ENCODE measurements at places on chromosomes 7 and 10.

DNA sequence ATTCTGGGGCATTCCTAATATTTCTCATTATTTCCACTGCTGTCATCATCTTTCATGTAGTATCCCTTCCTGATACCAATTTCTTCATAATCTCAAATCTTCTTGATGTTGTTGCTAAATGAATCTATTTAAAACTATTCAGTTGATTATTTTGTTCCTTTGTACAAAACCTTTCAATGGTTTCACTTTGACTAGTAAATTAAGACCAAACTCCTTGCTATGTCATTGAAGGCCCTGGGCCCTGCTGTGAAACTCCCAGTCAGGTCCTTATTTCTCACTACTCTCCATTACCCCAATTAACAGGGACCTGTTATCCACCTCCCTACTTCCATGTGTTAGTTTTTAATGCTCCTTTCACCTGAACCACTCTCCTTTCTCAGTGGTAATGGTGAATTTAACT lies 97.0 kb downstream of the CTTNBP2 start:
- no peaks in the 10 kb centered on the region for H3K4me1 ChIP-seq
- no peaks in the 10 kb centered on the region for H3K36me3 ChIP-seq
- H3K4me3 ChIP-seq, result no peak overlapping the region
- H3K27ac ChIP-seq, result no peak overlapping the region
- DNase-seq, result no peak

DNA sequence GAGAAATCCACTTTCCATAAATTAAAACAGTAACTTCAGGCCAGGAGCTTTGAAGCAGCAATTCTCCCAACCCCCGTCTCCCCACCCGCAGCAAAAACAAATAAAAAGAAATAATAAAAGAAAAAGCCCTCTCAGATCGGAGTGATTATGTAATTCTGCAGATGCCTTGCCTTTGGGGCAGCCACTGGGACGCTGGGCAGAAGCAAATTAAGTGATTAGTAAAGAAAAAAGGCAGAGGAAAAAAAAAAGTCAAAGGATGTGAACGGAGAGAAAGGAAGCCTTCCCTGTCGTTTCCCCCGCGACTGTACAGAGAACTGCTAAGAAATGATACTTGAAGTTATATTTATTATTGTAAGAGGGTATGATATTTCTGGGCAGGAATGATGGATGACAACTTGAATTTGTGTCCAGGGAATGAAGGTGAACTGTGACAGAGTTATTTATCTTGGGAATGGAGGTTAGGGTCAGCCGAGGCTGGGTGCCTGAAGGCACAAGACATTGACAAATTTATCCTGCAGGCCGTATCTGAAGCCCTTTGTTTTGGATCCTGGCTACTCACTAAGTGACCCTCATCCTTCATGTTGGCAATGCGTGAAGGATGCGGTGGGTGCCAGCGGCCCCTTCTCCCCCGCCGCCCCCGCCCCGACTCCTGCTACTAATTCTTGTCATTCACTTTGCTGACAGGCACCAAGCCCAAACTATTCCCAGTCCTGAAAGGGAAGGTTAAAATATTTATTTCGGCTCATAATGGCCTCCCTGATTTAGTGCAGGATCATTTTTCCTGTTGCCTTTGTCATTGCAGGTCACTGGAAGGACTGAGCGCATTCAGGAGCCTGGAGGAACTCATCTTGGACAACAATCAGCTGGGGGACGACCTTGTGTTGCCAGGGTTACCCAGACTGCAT lies 604.0 kb downstream of the LRMDA start:
- DNase-seq, result no peak
- no peak overlapping the region for H3K27ac ChIP-seq
- H3K4me1 ChIP-seq, result peaks cover 8% of the 10 kb centered on the region
- H3K27me3 ChIP-seq, result no peaks in the 10 kb centered on the region
- no peaks in the 10 kb centered on the region for H3K36me3 ChIP-seq

DNA sequence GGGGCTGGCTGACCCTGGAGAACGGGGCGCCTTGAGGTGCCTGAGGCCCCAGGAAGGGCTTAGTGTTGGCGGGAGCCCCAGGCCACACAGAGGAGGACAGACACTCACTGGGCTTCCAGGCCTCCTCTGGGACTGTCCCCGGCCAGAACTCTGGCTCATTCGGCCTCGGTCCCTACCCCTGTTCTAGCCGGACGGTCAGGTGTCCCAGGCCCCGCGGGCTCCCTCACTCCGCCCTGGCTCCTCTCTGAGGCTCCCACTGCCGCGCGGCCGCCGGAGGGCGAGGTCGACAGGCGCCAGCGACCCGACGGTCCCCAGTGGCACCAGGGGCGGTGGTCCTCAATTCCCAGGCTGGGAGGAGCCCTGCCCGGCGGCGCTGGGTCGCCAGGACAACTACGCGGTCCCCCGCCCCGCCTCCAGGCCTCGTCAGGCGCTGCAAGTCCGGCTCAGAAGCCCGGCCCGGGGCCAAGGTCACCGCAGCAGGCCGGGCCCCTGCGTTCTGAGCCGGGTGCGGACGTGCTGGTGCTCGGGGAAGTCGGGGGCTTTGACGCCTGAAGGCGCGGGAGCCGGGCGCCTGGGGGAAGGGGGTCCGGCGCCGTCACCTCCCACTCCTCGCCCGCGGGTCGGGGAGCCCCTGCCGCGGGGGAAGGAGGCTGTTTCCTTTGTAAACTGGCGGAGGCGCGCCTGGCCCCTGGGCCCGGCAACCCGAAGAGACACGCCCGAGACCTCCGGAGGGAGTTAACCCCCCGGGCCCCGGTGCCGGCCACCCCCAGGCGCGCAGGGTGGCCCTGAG lies 1.1 kb upstream of the PWWP2B start:
- H3K4me3 ChIP-seq, result peak overlapping the region; percentile 48
- DNase-seq, result no peak
- H3K4me1 ChIP-seq, result peaks cover 11% of the 10 kb centered on the region

GRCh38 chr10:24425151-24425550 lies 216.2 kb downstream of the KIAA1217 start:
- no peak overlapping the region for H3K4me3 ChIP-seq
- no peaks in the 10 kb centered on the region for H3K36me3 ChIP-seq
- DNase-seq, result no peak
- H3K27me3 ChIP-seq, result no peaks in the 10 kb centered on the region
- no peaks in the 10 kb centered on the region for H3K4me1 ChIP-seq
- no peak overlapping the region for H3K27ac ChIP-seq

DNA sequence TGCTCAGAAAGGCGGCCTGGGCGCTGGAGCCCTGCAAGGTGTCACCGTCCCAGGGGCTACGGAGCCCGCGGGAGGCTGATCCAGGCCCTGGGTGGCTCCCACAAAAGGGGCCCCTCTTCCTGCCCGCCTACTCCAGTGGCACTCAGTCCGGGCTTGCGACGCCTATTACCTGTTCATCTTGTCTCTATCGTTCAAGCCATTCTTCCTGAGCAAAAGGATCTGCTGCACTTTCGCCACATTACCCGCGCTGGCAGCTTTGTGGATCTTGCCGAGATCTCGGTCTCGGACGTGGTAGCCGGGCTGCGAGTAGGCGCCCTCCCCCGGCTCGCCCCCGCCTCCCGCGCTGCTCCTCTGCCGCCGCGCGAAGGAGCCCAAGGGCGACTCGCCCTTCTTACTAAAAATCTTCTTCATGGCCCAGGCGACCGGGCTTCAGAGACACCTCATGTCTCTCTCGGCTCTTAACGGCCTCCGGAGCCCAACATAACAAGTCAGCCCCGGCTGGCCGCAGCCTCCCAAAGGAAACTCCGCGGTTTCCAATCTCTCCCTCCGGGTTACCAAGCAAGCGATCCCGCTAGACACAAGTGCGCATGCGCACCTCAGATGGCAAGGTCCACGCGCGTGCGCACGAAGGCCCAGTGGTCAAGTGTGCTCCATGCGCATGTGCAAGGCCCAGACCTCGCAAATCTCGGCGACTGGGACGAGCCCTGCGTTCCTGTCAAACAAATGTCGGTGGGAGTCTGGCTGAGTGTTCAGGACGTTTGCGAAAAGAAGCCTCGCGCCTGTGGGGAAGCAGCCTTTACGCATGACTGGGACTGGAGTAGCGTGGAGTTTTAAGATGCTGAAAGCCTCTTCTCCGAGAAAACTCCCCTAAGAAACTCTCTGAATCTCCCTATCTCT lies at the start of gene ANKRD26:
Gene ANKRD26, minus strand, starts transcription at position 579 of the 897 bp plus-strand sequence. Its CDS starts 168 bp downstream, at position 411.
- DNase-seq, result peak; percentile 94
- peak within 1 kb of the TSS; percentile 84 for H3K27ac ChIP-seq
- peak within 1 kb of the TSS; percentile 69 for H3K4me3 ChIP-seq

- H3K4me1 ChIP-seq, result peaks cover 10% of the 10 kb centered on the region
- no peak for DNase-seq
- no peaks in the 10 kb centered on the region for H3K27me3 ChIP-seq
- H3K4me3 ChIP-seq, result peak overlapping the region; percentile 79
- no peaks in the 10 kb centered on the region for H3K36me3 ChIP-seq
- peak overlapping the region; percentile 96 for H3K27ac ChIP-seq
Observed at GRCh38 chr7:32941681-32942414, 15.4 kb upstream of the FKBP9 start.

DNA sequence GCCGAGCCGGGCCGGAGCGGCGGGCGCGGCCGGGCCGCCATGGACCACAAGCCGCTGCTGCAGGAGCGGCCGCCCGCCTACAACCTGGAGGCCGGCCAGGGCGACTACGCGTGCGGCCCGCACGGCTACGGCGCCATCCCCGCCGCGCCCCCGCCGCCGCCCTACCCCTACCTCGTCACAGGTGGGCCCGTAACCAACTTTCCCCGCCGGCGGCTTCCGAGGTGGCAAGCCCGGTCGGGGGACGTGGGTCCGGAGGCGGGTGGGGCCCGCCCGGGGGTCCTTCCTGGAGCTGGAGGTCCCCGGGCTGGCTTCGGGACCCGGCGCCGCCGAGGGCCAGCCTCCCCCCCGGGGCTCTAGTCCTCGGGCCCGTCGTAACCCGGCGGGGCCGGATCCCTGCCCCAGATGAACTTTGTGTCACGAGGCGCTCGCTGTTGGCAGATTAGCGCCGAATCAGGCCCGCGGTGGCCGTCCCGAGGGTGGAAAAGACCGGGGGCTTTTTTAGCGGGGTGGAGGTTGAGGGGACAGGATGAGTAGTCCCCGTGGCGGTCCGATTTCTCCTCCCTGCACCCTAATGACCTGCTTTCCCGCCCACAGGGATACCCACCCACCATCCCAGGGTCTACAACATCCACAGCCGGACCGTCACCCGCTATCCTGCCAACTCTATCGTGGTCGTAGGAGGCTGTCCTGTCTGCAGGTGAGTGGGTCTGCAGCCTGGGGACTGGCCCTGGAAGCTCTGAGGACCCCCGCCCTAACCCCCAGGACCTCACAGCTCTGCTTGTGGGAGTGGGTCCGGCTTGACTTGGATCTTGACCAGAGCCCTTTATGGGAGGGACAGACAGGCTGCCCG lies 496 bp downstream of the BRI3 start:
- no peaks in the 10 kb centered on the region for H3K36me3 ChIP-seq
- peak overlapping the region; percentile 83 for H3K4me3 ChIP-seq
- peaks cover 43% of the 10 kb centered on the region for H3K4me1 ChIP-seq
- peak overlapping the region; percentile 75 for H3K27ac ChIP-seq
- no peaks in the 10 kb centered on the region for H3K27me3 ChIP-seq

DNA sequence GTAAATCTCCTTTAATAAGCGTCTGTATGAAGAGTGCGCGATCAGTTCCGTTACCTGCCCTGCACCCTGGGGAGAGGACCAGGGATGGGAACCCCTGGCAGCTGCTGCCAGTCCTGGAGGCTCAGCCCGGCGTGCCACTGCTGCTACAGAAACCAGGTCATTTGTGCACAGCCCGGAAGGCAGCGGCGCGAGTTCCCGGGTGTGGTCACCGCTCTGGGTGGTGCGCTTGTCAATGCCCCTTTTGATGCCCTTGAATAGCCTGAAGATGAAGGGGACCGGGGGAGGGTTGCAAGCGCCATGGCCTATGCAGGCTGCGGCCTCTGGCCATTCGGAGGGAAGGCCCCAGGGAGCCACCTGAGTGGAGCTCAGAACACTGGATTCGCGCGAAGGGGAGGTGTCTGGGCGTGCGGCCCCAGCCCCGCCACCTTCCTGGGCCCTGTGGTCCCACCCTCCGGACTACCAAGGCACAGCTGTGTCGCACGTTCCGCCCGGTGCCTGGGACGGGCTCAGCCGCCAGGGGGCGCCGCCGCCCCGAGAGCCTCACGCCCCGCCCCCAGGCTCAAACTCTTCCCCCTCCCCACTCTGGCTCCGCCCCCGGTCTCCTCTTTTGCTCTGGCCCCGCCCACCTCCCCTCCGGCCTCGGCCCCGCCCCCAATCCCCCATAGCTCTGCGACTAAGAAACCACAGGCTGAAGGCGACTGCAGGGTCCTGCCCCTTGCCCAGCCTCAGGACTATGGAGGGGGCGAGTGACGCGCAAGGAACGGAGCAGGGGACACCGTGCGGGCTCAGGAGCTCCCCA lies 16.5 kb downstream of the AP5Z1 start:
- no peak overlapping the region for H3K4me3 ChIP-seq
- peak; percentile 26 for DNase-seq
- H3K27ac ChIP-seq, result no peak overlapping the region
- no peaks in the 10 kb centered on the region for H3K36me3 ChIP-seq
- peaks cover 14% of the 10 kb centered on the region for H3K4me1 ChIP-seq

GRCh38 chr7:19713676-19714075 lies 4.8 kb upstream of the POLR1F start:
- H3K4me1 ChIP-seq, result no peaks in the 10 kb centered on the region
- no peaks in the 10 kb centered on the region for H3K27me3 ChIP-seq
- no peaks in the 10 kb centered on the region for H3K36me3 ChIP-seq
- DNase-seq, result peak; percentile 51
- no peak overlapping the region for H3K27ac ChIP-seq
- no peak overlapping the region for H3K4me3 ChIP-seq

DNA sequence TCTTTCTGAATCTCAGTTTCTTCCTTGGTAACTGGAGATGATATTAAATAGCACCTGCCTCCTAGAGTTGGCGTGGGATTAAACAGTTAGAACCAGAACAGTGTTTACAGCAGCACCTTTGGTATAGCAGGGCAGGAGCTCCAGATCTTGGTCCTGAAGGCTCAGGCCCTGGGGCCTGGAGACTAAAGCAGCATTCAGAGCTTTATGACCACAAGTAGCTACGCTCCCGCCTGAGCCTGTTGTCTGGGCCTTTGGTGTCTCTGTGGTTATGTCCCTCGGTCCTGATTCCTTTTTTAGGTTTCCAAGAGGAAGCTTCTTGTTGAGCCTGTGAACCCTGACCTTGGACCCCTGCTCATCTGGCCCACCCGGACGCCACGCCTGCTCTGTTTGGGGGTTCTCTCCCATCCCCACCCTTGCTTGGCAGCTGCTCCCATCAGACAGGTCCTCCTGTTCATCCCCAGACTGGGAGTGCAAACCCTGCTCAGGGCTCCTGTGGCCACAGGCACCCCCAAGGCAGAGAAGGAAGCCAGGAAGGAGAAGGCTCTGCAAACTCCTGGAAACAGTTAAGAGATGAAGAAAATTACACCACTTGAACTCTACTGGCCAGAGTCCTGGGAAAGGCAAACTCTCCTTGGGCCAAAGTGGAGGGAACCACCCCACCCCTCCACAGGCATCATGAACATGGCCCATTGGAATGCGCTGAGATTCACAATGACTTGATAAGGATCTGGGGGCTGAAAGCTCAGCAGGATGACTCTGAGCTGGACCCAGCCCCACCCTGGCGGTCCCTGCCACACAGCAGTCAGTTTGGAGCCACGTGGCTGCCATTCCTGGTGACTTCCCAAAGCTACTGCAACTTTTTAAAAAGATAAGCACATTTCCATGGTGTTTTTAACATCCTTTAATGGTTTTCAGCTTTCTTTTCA lies 50.1 kb upstream of the TMEM72 start:
- H3K4me1 ChIP-seq, result peaks cover 18% of the 10 kb centered on the region
- peaks cover 7% of the 10 kb centered on the region for H3K27me3 ChIP-seq
- no peak overlapping the region for H3K27ac ChIP-seq
